WERI-Rb-1 (cell line): ENCODE measurements at places on chromosomes 5 and 9.
A peak's percentile ranks its signal among the peaks of the same experiment; 100 is the strongest.

DNA sequence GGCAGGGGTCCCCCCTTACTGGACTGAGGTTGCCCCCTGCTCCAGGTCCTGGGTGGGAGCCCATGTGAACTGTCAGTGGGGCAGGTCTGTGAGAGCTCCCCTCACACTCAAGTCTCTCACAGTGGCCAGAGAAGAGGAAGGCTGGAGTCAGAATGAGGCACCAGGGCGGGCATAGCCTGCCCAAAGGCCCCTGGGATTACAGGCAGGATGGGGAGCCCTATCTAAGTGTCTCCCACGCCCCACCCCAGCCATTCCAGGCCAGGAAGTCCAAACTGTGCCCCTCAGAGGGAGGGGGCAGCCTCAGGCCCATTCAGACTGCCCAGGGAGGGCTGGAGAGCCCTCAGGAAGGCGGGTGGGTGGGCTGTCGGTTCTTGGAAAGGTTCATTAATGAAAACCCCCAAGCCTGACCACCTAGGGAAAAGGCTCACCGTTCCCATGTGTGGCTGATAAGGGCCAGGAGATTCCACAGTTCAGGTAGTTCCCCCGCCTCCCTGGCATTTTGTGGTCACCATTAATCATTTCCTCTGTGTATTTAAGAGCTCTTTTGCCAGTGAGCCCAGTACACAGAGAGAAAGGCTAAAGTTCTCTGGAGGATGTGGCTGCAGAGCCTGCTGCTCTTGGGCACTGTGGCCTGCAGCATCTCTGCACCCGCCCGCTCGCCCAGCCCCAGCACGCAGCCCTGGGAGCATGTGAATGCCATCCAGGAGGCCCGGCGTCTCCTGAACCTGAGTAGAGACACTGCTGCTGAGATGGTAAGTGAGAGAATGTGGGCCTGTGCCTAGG, at the start of gene CSF2:
Gene CSF2, plus strand, starts transcription at position 559 of the 783 bp plus-strand sequence. Its CDS starts 35 bp downstream, at position 594.
- no peak for DNase-seq

GRCh38 chr5:28542987-28543386, 1504.6 kb upstream of the CDH9 start:
- DNase-seq, result no peak

DNA sequence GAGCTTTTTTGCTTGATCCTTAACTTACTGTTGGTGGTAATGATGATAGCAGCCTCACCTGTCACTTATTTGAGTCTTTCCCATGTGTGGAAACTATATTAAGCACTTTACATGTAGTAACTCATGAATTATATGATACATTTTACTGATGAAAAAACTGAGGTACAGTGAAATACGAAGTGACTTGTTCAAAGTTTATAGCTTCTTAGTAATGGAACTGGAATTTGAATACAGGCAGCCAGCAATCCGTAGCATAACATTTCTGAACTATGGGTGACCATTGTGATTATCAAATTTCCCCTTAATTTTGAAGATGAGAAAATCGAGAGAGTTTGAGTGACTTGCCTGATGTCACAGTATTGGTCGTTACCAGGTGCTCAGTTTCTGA, 17.3 kb downstream of the SCAMP1 start:
- no peak for DNase-seq

GRCh38 chr5:172433071-172433470, 21.3 kb downstream of the SH3PXD2B start:
- DNase-seq, result no peak

DNA sequence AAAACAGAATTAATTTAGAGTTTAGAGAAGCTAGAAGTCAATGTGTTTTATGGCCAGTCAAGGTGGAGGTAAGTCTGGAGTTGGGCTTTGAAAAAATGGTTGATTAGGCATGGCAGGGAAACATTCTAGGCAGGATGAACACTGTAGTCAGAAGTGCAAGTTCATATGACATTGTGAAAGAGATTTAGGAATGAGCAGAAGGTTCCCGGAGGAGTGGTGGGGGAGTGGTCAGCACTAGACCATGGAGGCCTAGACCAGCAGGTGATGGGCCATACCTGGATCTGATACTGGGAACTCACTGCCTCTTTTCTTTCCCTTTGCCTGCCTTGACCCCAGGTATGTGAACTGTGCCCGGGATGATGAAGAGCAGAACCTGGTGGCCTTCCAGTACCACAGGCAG, 16.6 kb downstream of the PRDM9 start:
- DNase-seq, result no peak

DNA sequence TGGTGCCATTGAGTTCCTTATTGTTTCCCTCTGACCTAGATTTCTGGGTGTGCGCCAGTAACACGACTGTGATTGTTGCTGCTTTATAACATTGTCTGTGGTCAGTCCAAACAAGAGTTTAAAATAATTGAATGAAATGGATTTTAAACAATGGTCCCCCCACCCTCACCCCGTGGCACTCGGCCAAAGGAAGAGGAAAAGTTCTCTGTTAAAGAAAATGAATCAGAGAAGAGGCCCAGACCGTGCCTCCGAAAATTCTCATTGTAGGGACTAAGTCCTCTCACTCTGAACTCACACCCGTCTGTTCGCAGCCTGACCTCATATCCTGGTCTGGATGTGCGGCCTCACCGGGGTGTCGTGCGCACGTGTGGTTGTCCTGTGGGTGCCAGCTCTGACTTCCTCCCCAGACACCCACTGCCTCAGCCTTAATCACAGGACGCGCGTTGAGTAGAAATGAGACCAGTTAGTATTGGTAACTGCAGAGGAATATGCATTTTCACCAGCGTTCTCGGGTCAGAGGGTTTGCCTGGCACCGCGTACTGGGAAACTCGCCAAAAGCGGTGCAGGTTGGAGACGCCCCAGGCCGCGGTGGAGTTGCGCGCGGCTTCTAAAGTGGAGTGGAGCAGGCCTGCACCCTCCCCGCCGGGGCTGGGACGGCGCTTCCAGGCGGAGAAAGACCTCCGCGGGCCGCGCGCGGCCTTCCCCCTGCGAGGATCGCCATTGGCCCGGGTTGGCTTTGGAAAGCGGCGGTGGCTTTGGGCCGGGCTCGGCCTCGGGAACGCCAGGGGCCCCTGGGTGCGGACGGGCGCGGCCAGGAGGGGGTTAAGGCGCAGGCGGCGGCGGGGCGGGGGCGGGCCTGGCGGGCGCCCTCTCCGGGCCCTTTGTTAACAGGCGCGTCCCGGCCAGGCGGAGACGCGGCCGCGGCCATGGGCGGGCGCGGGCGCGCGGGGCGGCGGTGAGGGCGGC, at the start of gene ABL1:
Gene ABL1, plus strand, starts transcription at position 884 of the 966 bp plus-strand sequence. CDS start 193 bp downstream, outside the sequence.
- peak; percentile 84 for DNase-seq

GRCh38 chr5:55154873-55155272, 5.1 kb upstream of the GPX8 start:
- no peak for DNase-seq

GRCh38 chr9:109939698-109940342, 159.8 kb downstream of the PALM2AKAP2 start:
- DNase-seq, result no peak

DNA sequence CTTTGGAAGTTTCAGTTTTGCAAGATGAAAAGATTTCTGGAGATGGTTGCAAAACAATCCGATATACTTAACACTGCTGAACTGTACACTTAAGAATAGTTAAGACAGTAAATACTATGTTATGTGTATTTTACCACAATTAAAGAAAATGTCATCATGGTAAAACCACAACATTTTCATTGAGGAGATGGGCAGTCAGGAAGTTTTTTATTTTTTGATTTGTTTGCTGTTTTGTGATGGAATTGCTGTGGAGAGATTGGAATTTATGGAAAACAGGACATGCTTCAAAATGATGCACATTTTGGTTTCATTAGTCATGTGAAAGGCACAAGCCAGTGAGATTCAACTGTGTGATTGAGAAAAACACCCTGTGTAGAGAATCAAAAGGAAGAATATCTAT, 90.5 kb upstream of the AGXT2 start:
- no peak for DNase-seq

DNA sequence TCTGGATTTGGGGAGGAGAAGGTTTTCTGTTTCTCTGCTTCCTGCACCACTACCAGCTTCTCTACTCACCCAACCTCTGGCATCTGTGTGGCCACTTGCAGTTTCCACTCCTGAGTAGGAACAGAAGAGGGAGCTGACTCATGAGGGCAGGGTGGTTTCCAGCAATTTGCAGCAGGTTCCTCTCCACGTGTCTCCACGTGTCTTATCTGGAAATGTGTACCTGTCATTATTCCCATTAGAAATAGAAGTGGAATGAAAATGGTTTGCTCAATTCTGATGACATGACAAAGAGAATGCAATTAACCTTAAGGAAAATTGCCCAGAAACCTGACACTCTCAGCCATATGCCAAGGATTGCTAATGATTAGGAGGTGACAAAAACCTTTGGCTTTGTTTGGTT, 33.0 kb downstream of the EGFLAM start:
- DNase-seq, result no peak

DNA sequence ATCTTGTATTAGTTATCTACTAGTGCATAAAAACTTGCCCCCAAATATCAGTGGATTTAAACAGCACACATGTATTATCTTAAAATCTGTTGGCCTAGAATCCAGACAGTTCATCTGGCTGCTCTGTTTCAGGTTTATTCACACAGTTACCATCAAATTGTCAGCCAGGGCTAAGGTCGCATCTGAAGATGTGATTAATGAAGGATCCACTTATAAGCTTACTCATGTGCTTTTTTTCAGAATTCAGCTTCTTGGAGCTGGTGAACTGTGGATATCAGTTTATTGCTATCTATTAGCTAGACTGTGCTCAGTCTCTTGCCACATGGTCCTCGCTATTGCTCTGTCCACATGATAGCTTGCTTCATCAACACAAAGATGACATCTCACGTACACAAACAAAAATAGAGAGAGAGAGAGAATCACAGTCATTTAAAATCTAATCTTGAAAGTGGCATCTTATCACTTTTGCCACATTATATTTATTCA, 81.5 kb downstream of the PRDM9 start:
- no peak for DNase-seq

DNA sequence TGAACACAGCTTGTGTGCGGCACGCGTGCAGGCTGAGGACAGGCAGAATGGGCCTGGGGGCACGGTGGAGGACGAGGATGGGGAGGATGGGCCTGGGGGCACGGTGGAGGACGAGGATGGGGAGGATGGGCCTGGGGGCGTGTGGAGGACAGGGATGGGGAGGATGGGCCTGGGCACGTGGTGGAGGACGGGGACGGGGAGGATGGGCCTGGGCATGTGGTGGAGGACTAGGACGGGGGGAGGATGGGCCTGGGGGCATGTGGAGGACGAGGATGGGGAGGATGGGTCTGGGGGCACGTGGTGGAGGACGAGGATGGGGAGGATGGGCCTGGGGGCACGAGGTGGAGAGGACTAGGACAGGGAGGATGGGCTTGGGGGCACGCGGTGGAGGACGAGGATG, 22.0 kb downstream of the FBXW5 start:
- no peak for DNase-seq

DNA sequence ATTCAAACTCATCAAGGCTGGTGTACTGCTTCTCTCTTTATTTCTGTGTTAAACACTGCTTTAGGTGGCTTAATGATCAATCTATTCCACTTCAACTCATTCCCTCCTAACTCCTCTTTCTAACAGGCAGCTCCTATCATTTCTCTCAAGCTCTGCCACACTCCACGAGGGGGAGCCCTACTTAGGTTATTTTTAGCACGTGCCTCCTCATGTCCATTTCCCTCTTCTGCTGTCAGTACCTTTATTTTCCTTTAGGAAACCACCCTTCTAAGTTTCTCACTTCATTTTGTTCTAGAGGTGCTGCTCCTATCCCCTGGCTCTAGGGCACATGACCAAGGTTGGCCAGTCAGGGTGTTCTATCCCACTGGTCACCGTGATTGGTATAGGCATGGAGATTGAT, 6.7 kb upstream of the BRINP1 start:
- DNase-seq, result peak; percentile 82

DNA sequence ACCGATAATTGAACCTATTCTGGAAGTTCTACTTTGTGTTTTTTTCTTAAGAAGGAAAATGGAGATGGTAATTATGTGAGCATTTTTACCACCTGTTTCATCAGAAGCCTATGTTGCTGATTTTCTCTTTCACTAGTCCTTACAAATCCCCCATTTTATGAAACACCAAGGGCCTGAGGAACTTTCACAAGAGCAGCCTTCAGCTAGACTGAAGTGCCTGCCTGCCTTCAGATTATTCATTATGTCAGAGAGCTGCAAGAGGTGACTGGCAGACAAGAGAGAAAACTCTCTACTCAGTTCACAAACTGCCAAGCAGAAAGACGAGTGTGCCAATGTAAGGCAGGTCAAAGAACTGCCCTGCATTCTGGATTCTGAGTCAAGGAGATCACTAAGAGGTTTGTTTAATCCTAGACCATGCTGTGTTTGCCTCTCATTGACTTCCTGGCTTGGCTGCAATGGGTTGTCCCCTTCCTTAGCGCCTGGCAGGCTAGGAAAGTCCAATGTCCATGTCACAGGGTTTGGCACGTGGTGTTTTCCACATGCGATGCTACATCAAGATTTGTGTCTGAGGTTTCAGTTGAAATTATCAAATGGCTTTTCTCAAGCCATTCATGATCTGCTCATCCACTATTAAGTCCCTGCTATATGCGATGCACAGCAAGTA, 143.3 kb downstream of the CDC42SE2 start:
- DNase-seq, result no peak

GRCh38 chr5:109961751-109962150, 272.0 kb downstream of the MAN2A1 start:
- no peak for DNase-seq

- DNase-seq, result peak; percentile 58
Measured at GRCh38 chr9:121350993-121351561, 19.0 kb downstream of the STOM start.

GRCh38 chr5:5398071-5398470, 24.4 kb upstream of the ICE1 start:
- DNase-seq, result no peak

GRCh38 chr9:90915693-90916092, 114.1 kb downstream of the SYK start:
- peak; percentile 75 for DNase-seq

DNA sequence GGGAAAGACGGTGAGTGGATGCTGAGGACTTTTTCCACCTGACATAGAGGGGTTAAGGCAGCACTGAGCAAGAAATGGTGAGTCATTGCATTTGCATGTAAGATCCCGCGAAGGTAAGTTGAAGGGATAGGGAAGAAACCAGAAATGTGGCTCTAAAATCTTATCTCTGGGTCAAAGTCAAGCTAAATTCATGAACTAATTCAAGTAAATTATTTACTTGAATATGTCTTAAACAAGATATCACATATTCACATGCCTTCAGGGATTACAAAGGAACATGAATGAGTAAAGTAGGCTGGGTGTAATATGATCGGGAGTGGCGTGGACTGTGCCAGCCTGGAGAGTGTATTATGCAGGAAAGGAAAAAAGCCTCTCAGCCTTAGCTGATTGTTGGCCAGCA, 74.4 kb upstream of the EQTN start:
- no peak for DNase-seq

GRCh38 chr9:89309608-89310474, 1.2 kb upstream of the CKS2 start:
- DNase-seq, result peak; percentile 69

DNA sequence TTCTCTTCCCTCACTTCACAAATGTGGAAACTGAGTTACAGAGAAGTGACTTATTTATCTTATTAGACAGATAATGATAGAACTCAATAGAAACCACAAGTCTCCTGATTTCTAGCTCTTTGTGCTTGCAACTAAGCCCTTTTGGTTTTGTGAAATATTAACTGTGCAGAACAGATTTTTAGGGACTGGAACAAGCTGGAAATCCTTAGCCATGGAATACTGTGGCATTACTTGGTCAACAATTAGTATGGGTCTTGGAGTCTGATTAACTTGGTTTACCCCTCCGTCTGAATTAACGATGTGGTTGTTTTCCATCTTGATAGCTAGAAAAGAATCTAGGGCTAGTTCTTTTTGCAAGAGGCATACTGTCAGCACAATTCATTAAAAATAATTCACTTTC, 584 bp upstream of the KLF9 start:
- no peak for DNase-seq
